ENCODE measurements at places on chromosomes 6 and 20.

- peak; percentile 77 for DNase-seq
Measured at GRCh38 chr6:31441365-31442267, 38.2 kb downstream of the MICA start.

DNA sequence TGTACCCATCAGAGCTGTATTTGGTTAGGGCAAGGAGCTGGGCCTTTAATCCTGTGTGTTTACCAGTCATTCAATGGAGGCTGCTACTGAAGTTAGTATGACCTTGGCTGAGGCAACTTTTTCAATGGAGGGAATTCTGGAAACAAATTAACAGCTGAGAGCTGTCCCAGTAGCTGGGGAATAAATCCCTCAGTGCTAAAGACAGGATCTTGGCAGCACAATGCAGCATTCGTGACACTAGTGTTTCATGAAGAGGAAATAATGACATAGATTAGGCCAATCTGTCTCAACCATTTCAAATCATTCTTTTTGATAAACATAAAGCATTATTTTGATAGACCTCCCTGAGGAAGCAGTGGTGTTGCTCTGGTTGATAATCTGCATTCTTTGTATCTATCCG lies 42.9 kb downstream of the GRM1 start:
- no peak for DNase-seq

- no peak for DNase-seq
Measured at GRCh38 chr6:111725446-111726112, 119.9 kb upstream of the TRAF3IP2 start.

DNA sequence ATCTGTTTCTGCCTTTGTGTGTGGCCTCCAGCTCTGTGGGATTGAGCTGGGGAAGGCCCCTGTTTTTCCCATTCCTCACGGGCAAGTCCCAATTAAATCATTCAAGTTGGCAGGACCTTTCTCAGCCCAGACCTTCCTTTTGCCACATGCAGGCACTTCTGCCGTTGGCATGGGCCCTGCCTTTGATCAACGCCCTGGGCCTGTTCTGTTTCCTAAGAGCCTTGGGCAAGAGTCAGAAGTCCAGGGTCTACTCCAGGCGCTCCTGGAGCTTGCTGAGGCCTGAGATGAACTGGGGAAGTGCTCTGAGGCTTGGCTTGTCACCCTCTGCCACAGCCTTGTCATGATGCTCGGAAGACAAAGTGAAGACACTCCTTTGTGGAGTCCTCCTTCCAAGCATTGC lies 7.1 kb downstream of the IP6K3 start:
- DNase-seq = no peak

DNA sequence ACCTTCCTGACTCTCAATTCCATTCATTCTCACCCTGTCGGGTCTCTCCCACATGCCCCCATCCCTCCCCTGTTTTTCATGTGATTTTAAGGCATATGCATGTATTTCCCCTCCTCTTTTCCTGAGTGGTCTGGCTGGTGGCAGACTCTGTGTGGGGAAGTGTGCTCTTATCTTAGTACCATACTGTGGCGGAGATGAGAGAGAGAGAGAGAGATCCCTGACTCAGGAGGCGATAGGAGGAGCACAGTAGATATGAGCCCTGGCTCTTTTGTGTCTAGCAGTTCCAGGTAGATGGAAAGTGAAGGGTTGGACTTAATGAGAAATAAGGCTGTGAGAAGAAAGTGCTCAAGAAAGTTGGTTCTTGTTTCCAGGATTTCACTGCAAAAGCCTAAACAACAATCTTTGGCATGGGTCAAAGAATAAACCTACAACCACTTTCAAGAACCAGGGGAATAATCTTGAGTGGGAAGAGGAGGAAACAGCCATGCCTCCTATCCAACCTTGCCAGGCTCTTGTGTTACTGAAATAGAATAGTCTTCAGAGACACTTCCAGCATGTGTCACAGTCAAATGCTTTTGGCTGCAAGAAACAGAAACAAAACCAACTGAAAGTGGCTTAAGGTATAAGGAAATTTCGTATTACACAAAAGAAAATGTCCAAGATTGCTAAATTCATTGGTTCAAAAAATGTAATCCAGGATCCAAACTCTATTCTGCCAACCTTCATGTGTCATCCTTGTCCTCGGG lies 123.8 kb upstream of the MYLIP start:
- DNase-seq = no peak

Data from A549 (cell line).